ENCODE measurements at places on chromosomes 12 and 14. TPM values are rescaled to one million over a fixed set of nuclear protein-coding genes. Genes with fewer than 3 reads are reported as not detected.

Gene GDF11
- total RNA-seq, result 7.2 TPM

Gene KRT75
- total RNA-seq, result not detected

Gene NXPH4
- total RNA-seq, result not detected

Gene PDZRN4
- total RNA-seq, result 13.9 TPM

Gene ZDHHC17
- 51.5 TPM for total RNA-seq

Gene COX8C
- total RNA-seq, result not detected

Gene VDR
- total RNA-seq, result 12.6 TPM

Gene SERPINA10
- total RNA-seq, result not detected

Gene AKAP6
- 16.5 TPM for total RNA-seq
